ENCODE measurements at places on chromosomes 6 and 20.

DNA sequence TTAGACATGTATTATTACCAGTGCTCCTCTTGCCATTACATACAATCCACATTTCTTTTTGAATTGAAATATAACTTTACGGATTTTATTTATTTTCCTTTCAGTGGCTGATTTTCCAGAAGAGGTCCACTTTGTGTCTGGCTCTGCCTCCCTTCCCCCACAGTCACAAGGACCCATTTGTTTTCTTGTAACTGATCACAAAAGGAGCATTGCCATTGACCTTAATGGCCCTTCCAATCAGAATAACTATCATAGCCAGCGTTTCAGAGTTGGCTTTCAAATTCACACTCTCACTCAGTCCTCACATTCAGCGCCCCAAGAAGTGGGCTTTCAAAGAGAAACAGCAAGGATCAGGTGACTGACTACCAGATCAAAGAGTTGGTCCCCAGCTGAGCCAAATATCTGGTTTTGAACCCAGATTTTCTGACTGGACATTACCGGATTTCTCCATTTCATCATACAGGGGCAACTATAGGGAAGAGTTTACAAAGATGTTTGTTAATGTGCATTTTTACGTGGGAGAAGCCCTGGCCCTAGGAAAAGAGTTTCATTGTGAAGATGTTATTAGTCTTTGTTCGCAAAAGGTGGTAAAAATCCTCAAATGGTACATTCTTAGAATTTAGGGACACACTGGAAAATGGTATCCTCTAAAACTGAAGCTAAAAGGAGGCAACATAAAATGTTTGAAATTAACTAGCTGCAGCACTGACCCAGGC lies 2.0 kb upstream of the SLC22A23 start:
- no peak for DNase-seq

- no peak for DNase-seq
Measured at GRCh38 chr20:1328680-1329330, at the start of gene SDCBP2. TSS of gene SDCBP2 (minus strand) at chr20:1329139. CDS start at chr20:1320416, 8,723 bp downstream.

DNA sequence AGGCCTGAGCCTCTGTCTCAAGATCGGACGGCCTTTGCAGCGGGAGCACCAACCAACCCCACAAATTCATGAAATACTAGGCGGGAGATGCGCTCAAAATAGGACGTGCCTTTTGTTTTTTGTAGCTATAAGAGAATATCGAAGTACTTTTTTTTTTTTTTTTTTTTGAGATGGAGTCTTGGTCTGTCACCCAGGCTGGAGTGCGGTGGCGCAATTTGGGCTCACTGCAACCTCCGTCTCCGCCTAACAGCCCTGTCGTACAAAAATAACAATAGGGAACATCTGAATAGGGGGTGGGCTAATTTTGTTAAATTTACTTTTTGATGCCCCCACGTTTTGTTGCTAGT lies 5.9 kb upstream of the TUBB2A start:
- DNase-seq, result no peak

GRCh38 chr20:17645546-17646208 lies 36.4 kb downstream of the RRBP1 start:
- no peak for DNase-seq

DNA sequence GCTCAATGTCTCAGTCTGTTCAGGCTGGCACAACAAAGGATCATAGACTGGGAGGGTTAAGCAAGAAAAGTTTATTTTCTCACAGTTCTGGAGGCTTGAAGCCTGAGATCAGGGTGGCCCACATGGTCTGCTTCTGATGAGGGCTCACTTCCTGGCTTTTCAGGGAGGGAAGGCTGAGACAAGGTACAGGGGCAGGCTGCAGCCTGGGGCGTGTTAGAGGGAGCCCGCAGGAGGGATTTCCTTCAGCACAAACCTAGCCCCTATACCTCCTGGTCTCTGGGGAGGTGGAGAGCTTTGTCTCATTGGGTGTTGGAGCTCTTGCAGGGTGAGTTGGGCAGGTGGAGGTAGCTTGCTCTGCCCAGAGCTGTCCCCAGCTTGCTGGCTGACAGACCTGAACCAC lies 81.1 kb upstream of the GPR6 start:
- no peak for DNase-seq

All from stimulated activated CD4-positive, alpha-beta T cell treated with anti-CD3 and anti-CD28 coated beads, Interleukin-4, amount 100 ng/mL, for 48 hours (primary cell).